Naive thymus-derived CD4-positive, alpha-beta T cell (primary cell): ENCODE measurements at places on chromosomes 11 and 22. TPM values are rescaled to one million over a fixed set of nuclear protein-coding genes. Genes with fewer than 3 reads are reported as not detected.

DNA sequence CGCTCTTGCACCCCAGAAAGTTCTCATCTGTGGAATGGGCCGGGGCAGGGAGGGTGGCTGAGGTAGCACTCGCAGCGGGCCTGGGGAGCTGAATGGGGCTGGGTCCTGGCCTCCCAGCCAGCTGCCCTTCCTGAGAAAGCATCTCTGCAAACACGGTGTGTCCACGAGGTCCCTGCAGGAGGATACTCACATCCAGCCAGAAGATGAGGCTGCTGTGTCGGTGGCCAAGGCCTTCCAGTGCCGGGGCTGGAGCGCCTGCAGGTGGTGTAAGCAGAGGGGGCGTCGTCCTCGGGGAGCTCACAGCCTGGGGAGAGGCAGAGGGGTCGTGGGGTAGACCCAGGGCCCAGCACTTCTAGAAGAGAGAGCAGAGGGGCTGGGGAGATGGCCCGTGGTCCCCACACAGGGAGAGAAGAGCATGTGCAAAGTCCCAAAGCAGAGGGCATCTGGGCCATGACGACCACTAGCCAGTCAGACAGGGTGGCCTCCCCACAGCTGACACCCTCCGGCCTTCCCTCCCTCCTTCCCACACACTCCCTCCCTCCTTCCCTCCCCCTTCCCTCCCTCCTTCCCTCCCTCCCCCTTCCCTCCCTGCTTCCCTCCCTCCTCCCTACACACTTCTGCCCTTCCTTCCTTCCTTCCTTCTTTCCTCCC, 97.9 kb downstream of the WNT7B start:
- H3K27ac ChIP-seq: no peak overlapping the region
- H3K4me1 ChIP-seq: no peaks in the 10 kb centered on the region
- peaks cover 3% of the 10 kb centered on the region for H3K27me3 ChIP-seq
- no peaks in the 10 kb centered on the region for H3K36me3 ChIP-seq
- H3K4me3 ChIP-seq: no peak overlapping the region

GRCh38 chr11:4887591-4887990, 5.9 kb downstream of the OR51T1 start:
- no peaks in the 10 kb centered on the region for H3K27me3 ChIP-seq
- no peak for DNase-seq

- no peak overlapping the region for H3K27ac ChIP-seq
- H3K4me1 ChIP-seq: no peaks in the 10 kb centered on the region
- H3K36me3 ChIP-seq: no peaks in the 10 kb centered on the region
- H3K27me3 ChIP-seq: no peaks in the 10 kb centered on the region
Observed at GRCh38 chr11:12813371-12814225, 139.4 kb downstream of the TEAD1 start.

Gene SCGB2A2
- not detected for total RNA-seq

DNA sequence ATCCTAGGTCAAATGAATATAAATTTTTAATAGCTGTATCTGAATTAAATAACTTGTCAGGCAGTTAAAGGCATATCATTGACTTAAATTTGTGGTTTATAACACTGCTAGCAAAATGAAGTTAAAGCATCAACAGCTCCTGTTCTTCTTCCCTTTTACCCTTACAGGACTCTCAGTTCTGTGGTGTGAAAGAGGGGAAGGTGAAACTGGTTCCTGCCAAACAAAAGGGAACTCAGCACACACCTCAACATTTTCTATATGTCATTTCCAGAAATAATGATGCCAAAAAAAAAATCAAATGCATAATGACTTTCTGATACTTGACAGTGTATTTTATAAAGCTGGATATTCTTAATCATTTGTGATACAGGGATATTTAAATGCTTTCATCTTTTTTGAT, 21.2 kb downstream of the ARL14EP start:
- DNase-seq: no peak
- no peaks in the 10 kb centered on the region for H3K27me3 ChIP-seq
- no peak overlapping the region for H3K4me3 ChIP-seq
- H3K4me1 ChIP-seq: no peaks in the 10 kb centered on the region
- no peak overlapping the region for H3K27ac ChIP-seq

- no peaks in the 10 kb centered on the region for H3K4me1 ChIP-seq
- H3K36me3 ChIP-seq: no peaks in the 10 kb centered on the region
- no peak overlapping the region for H3K4me3 ChIP-seq
- no peak overlapping the region for H3K27ac ChIP-seq
Observed at GRCh38 chr11:57903441-57904123, 120.1 kb upstream of the OR9Q1 start.

DNA sequence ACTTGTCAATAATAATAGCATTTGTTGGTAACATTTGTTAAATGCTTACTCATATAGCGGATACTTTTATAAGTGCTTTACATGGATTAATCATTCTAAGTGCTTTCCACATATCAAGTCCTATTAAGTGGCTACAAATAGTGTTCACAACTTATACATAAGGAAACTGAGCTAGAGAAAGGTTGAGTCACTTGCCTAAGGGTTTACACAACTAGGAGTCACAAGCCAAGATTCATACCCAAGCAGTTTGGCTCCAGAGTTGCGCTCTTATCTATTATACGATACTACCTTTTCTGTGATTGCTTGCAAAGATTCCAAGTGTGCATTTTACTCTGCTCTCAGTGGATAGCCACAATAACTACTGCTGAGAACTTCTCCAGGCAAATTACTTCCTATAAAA, 215.9 kb upstream of the CCDC90B start:
- DNase-seq: no peak
- no peaks in the 10 kb centered on the region for H3K4me1 ChIP-seq
- no peak overlapping the region for H3K4me3 ChIP-seq
- H3K36me3 ChIP-seq: no peaks in the 10 kb centered on the region
- H3K27me3 ChIP-seq: no peaks in the 10 kb centered on the region
- no peak overlapping the region for H3K27ac ChIP-seq

Gene EIF4G2
- total RNA-seq: 843 TPM

Gene TRPM5
- total RNA-seq: 1.1 TPM

Gene MYO7A
- 0.73 TPM for total RNA-seq

Gene ABCC8
- total RNA-seq: not detected

DNA sequence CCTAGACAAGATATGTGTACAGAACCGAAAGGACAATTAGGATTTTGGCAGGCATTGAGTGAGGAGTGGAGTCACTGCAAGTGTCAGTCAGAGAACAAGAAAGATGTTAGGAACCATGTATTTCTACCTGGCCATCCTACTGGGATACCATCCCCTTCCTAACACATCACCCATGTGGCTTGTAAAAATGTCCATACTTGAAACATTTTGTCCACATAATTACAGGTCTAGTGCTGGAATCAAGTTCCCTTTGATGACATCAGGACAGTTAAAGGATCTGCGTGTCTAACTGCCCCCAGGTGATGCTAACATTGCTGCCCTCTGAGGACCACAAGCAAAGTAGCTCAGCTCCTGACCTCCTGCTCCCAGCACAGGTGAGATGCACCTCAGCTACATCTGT, 31.9 kb upstream of the GGTLC2 start:
- no peaks in the 10 kb centered on the region for H3K27me3 ChIP-seq
- no peaks in the 10 kb centered on the region for H3K4me1 ChIP-seq
- H3K27ac ChIP-seq: no peak overlapping the region

GRCh38 chr22:42972649-42973535, 42.1 kb downstream of the PACSIN2 start:
- H3K27ac ChIP-seq: no peak overlapping the region
- H3K36me3 ChIP-seq: no peaks in the 10 kb centered on the region
- no peak overlapping the region for H3K4me3 ChIP-seq
- no peak for DNase-seq

Gene TCN1
- total RNA-seq: not detected

GRCh38 chr22:27561286-27561904, 240.2 kb downstream of the MN1 start:
- no peaks in the 10 kb centered on the region for H3K27me3 ChIP-seq
- no peak for DNase-seq
- no peak overlapping the region for H3K4me3 ChIP-seq
- no peaks in the 10 kb centered on the region for H3K36me3 ChIP-seq
- no peak overlapping the region for H3K27ac ChIP-seq
